Lower leg skin (tissue), 4 donors: ENCODE measurements at places on chromosomes 3 and 15. TPM values are rescaled to one million over a fixed set of nuclear protein-coding genes. Genes with fewer than 3 reads are reported as not detected.

DNA sequence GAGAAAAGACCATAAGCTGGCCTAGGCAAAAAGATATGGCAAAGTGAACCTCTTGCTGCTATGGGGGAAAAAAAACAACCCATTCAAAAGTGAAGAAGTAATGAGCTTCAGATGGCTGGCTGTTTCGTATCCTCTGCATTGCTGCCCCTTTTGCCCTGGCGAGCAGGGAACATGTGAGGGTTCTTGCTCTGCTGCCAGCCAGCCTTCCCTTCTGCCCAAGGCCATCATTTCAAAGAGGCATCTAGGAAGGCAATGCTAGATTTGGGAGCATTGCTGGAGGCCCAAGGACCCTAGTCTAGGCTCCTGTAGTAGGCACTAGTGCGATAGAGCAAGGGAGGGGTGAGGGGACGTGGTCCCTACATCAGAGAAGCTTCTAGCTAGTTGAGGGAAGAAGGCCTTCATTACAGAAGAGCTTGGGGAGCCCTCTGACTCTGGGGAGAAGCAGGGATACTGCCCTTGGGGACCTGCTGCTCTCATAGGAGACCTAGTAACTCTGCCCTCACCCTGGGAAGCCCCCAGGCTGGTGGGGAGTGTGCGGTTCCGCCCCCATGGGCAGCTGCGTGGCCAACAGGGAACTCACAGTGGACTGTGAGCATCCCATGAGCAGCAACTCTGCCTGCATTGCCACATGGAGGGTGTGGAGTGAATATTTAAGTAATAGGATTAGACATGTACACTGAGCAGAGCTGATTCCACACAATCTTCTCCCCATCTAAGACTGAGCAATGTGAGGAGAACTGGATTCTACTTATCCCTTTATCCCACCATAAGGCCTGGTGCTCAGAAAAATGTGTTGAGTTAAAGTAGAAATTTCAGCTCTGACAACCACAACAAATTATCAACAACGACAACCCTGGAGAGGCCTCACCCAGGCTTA lies 21.3 kb downstream of the ITGA11 start:
- peak; percentile 2 for DNase-seq

The SH2D7 gene
- total RNA-seq: not detected

DNA sequence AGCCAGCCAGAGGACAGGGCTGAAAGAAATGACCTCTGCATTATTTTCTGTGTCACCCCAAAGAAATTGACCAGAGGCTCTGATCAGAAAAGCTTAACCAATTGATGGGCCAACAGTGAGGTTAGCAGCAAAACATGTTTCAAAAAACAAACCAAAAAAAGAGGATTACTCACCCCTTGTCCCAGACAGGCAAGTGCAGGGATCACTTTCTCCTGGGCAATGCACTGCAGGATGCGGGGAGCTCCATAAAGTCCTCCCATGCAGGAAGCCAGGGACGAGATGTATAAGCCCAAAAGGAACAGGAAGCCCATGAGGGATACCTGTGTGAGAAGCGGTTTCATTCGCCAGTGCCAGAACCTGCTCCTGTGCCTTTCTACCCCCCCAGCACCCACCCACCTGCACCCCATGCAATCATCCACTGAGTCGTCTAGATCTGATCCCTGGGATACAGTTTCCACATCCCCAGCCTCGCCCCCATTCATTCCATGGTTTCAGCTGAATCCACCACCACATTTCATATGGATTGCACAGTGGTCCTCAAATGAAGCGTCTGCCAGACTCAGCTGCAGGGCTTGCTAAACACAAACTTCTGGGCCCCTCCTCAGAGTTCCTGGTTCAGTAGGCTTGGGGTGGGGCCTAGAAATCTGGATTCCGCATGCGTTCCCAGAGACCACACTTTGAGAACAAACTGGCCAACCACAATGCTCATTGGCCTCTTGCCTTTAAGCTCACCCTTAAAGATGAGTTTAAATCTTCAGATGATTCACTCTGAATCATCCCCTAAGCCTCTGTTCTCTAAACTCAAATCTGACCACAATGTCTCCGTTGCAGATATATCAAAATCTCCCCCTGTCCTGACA lies 54.4 kb upstream of the HEG1 start:
- DNase-seq: no peak

DNA sequence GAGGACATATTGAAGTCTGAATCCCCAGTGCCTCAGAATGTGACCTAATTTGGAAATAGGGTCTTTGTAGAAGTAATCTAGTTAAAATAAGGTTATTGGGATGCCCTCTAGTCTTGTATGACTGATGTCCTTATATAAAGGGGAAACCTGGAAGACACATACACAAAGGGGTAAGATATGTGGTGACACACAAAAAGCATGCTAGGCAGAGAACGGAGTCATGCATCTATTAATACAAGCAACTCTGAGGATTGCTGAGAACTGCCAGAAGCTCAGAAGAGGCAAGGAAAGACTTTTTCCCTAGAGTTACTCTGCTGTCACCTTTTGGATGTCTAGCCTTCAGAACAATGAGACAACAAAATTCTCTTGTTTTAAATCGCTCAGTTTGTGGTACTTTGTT lies 58.1 kb upstream of the TMEM108 start:
- DNase-seq: no peak

- no peak for DNase-seq
Observed at GRCh38 chr15:47721676-47722075, 4.4 kb downstream of the SEMA6D start.

GRCh38 chr3:135304378-135304777 lies 509.3 kb downstream of the EPHB1 start:
- DNase-seq: no peak

DNA sequence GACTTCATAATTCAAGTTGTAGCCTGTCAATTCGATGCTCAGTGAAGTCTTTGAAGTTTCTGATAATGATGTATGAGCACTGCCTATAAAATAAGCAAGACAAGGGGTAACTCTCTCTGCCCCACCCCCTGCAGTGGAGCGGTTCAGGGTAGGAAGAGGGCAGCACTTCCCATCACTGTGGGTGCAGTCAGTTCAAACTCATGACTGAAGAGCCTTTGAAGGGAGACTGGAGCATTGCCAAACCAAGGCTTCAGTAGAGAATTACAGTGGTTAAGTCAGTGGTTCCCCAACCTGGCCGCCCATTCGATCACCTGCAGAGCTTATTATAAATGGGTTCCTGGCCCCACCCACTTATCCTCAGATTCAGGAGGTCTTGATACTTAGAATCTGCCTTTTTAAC lies 190.6 kb downstream of the SHQ1 start:
- DNase-seq: no peak

- DNase-seq: no peak
Observed at GRCh38 chr15:37105889-37106288, 5.5 kb upstream of the MEIS2 start.

- DNase-seq: no peak
Observed at GRCh38 chr15:69666441-69666882, 213.8 kb downstream of the RPLP1 start.

DNA sequence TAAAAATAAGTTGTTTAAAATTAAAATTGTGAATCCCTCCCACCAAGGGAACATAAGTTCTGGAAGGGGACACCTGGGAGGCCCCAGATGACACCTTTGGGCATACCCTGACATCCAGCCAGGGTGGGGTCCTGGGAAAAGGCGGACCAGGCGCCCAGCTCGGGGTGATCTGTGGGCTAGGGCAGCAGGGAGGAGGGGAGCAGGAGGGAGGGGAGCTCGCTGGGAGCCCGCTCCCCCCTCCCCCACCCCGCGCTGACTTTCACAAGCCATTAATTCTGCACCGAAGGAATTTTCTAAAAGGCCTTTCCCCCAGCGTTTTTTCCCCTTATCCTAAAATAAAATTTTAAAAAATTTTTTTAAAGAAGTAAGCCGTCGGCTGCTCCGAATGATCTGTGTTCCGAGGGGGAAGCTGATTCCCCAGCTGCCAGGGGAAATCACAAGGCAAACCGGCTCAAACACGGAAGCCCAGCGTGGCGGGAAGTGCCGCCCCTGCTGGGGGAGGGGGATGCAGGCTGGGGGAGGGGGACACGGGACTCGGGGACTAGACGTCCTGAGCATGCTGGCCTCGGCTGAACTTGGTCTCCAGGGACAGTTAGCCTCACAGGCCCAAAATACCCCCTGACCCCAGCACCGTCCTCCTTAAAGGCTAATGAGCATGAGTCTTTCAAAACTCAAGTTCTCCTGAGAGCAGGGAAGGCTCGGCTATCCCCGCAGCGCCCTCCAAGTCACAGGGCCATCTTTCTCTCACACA lies 13.9 kb downstream of the PLXND1 start:
- DNase-seq: peak; percentile 80

DNA sequence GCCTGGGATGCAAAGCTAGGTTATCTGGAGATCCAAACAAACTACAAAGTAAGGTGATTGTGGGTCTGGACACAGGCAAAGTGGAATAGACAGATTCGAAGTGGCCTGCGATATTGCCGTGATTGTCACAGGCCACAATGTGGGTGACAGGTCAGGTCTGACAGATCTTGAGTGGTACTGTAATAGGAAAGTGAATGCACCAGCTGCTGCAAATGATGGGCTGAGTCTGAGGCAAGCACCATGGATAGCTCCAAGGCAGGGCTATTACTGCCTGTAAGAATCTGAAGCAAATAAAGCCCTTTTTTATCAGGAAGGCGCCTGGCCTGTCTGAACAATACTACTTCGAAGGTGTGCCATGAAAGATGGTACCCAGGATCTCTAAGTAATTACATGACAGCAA lies 10.0 kb downstream of the ARMC8 start:
- DNase-seq: no peak

DNA sequence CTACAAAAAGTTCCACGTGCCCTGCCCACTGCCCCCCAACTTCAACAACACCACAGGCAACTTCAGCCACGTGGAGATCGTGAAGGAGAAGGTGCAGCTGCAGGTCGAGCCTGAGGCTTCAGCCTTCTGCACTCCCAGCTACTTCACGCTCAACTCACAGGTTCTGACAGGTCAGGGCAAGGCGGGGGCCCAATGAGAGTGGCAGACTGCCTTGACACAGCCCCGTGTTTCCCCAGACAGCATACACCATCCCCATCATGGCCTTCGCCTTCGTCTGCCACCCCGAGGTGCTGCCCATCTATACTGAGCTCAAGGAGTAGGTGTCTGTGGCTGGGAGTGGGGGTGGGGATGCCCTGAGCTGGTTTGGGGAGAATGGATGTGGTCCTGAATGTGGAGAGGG lies 12.6 kb downstream of the SLC38A3 start:
- DNase-seq: no peak

GRCh38 chr3:122975163-122975923 lies 52.2 kb downstream of the SEMA5B start:
- DNase-seq: no peak

- DNase-seq: peak; percentile 3
Observed at GRCh38 chr15:100261302-100262240, 80.2 kb downstream of the ADAMTS17 start.

DNA sequence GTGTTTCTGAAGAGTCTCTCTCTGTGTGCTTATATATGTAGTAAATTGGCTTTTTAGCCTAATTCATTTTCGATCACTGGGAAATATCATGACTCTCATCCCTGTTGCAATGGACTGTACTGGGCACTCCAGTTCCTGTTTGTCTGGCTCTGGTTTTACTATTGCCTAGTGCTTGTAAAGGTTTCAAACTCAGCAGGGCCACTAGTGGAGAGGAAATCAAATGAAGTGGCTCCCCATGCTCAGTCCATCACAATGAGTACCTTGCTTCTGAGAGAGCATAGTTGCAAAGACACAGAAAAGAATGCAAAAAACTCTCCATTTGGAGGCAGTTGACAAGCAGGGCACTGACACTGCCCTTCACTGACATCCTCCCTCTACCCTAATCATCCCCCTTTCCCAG lies 167.8 kb downstream of the TAFA4 start:
- no peak for DNase-seq

The CLDN18 gene
- not detected for total RNA-seq

GRCh38 chr3:46947981-46948791 lies 28.4 kb downstream of the CCDC12 start:
- no peak for DNase-seq

- no peak for DNase-seq
Observed at GRCh38 chr3:51722362-51722761, 15.5 kb downstream of the GRM2 start.

- DNase-seq: no peak
Observed at GRCh38 chr3:183410759-183411158, 17.7 kb downstream of the MCF2L2 start.

GRCh38 chr3:132247211-132247610 lies 70.0 kb upstream of the ACP3 start:
- DNase-seq: no peak

- no peak for DNase-seq
Observed at GRCh38 chr3:83968356-83968755, 990.4 kb upstream of the CADM2 start.

The PPP1R14D gene
- total RNA-seq: 4.8 TPM

The TRNT1 gene
- 7.9 TPM for total RNA-seq

- DNase-seq: no peak
Observed at GRCh38 chr15:38610748-38611147, 46.1 kb upstream of the RASGRP1 start.

The CCDC80 gene
- 10.8 TPM for total RNA-seq
